Right ventricle myocardium inferior (tissue), 1 donor: ENCODE measurements at places on chromosomes 6 and 20. TPM values are rescaled to one million over a fixed set of nuclear protein-coding genes. Genes with fewer than 3 reads are reported as not detected.
A peak's percentile ranks its signal among the peaks of the same experiment; 100 is the strongest.

- DNase-seq = no peak
These were observed 156.4 kb downstream of the ASCC3 start for GRCh38 chr6:100724696-100725095.

DNA sequence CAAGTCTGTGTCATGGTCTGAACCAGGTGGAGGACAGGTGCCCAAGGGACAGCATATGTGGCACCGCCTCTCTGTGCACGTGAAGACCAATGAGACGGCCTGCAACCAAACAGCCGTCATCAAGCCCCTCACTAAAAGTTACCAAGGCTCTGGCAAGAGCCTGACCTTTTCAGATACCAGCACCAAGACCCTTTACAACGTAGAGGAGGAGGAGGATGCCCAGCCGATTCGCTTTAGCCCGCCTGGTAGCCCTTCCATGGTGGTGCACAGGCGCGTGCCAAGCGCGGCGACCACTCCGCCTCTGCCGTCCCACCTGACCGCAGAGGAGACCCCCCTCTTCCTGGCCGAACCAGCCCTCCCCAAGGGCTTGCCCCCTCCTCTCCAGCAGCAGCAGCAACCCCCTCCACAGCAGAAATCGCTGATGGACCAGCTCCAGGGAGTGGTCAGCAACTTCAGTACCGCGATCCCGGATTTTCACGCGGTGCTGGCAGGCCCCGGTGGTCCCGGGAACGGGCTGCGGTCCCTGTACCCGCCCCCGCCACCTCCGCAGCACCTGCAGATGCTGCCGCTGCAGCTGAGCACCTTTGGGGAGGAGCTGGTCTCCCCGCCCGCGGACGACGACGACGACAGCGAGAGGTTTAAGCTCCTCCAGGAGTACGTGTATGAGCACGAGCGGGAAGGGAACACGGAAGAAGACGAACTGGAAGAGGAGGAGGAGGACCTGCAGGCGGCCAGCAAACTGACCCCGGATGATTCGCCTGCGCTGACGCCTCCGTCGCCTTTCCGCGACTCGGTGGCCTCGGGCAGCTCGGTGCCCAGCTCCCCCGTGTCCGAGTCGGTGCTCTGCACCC, 109.5 kb upstream of the RAB32 start:
- DNase-seq = peak; percentile 53

- DNase-seq = no peak
These were observed 37.4 kb upstream of the SLC9A8 start for GRCh38 chr20:49775229-49775693.

DNA sequence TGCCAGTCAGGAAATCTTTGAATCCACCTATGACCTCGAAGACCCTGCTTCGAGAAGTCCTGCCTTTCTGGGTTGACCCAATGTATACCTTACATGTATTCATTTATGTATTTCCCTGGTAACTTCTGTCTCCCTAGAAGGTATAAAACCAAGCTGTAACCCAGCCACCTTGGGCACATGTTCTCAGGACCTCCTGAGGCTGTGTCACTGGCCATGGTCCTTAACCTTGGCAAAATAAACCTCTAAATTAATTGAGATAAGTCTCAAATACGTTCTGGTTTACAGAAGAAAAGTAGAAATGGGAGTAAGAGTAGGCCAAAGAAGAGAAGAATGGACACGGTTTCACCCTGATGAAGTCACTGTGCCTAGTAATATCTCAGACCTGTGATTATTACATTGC, 30.0 kb upstream of the PPP1R3G start:
- no peak for DNase-seq

DNA sequence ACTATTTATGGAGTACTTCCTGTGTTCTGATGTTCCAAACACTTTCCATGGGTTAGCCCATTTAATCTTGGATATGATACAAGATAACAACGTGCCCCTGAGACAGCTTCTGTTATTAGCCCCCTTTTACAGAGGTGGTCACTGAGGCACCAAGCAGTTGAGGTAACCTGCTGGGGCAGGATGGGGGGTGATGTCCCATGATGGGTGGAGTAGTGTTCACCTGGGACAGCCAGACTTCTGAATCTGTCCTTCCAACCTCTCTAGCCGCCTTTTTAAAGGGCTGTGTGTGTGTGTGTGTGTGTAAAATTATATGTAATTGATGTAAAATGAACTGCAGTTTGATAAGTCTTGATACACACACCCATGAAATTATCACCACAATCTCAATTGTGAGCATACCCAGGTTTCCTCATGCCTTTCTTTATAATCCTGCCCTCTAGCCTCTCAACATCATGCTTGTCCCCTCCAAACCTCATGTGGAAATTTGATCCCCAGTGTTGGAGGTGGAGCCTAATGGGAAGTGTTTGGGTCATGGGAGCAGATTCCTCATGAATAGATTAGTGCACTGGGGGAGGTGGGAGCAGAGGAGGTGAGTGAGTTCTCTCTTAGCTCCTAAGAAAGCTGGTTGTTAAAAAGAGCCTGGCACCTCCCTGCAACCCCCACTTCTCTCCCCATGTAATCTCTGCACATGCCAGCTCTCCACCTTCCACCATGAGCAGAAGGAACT, 39.2 kb downstream of the PLAGL2 start:
- DNase-seq = no peak

GRCh38 chr20:40493549-40493948, 195.5 kb downstream of the MAFB start:
- DNase-seq = no peak

DNA sequence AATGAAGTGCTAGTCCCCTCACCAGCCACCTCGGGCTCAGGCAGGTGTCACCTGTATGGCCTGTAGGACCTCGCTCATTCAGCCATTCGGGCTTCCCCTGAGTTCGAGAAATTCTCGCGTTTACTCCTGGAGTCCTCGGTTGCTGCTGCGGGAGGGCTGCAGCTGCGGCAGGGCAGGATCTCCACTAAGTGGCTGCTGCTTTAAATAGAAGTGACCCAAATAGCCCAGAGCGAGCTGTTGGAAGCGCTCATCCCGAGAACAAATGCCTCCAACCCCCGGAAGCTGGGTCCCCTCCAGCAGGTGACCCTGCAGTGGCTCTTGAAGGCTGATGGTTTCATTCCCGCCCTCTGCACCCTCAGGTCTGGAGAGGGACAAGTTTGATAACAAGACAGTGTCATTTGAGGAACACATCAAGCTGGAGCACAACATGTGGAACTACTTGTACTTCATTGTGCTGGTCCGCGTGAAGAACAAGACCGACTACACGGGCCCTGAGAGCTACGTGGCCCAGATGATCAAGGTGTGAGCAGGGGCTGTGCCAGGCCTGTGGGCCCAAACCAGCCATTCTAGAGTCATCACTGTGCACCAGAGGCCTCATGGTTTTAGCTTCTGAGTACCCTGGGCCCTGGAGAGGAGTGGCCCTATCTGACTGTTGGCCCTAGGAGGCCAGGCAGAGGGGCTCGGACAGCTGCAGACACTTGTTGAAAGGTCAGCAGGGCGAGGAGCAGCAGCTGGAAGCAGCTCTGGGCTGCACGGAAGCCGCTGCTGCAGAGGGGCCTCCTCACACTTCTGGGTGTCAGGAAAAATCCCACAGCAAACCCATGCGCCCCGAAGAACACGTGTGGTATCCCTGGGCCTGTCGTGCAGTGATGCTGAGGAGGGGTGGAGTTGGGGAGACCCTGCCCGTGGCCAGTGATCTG, 18.1 kb downstream of the UQCC2 start:
- DNase-seq = peak; percentile 64

DNA sequence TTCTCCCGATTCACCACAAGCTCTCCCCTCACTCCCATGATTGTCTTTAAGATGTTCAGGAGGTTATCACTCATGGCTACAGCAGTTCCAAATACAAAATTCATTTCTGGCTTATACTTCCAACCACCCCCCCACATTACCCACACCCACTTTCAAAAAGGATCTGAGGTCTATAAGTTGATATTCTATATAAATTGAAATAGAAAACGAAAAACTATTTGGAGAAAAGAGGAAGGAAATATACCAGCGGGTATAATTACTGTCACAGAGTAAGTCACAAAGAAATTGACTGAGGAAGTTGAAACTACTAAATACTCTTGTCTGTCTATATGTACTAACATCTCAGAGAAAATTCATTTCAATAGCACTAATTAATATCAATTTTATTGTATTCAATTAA, 112.7 kb upstream of the TNFAIP3 start:
- DNase-seq = no peak

- no peak for DNase-seq
These were observed 106.2 kb downstream of the SLC24A3 start for GRCh38 chr20:19318610-19319009.

DNA sequence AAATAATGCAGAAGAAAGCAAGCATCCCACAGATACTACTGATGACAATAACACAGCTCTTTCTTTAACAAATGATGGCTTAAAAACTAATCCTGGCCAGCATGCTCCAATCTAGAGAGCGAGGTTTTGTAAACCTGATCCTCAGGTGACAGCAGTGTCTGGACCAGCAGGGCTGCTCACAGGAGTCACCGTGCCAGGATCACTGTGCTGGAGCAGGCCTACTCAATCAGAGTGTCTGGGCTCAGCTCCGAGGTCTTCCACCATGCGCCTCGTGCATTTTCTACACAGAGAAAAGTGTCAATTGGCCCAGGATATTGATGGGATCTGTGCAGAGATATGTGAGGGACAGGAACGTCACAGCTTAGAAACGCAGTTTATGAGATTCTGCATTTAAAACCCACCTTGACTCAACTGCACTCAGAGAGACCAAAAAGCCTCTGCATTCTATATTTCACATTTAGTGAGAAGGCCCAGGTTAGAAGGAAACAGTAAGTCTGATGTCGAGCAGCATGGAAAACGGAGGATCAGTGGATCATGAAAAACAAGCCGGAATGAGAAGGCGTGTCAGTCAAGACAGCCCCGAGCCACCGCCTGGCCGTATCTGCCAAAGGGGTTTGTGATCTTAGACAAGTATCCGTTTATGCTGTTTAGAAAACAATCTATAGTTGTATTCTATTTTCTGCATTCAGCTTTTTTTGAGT, 7.8 kb downstream of the RAMACL start:
- no peak for DNase-seq

DNA sequence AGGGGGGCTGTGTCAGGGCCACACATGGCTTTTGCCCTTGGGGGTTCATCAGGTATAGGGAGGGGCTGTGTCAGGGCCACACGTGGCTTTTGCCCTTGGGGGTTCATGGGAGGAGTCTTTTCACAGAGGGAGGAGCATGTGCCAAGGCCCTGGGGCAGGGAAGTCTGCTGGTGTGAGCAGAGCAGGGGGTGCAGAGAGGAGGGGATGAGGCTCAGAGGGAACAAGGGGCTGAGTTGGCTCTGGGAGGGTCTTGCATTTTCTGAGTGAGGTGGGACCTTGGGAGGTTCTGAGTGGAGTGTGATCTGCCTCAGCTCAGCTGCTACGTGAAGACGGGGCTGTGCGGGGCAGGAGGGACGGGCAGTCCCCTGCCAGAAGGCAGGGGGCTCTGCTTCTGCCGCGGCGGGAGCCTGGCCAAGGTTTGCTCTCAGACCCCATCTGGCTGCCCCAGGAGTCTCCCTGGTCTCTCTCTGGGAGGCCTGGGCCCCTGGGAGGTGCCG, 6.0 kb upstream of the SOX18 start:
- DNase-seq = no peak

DNA sequence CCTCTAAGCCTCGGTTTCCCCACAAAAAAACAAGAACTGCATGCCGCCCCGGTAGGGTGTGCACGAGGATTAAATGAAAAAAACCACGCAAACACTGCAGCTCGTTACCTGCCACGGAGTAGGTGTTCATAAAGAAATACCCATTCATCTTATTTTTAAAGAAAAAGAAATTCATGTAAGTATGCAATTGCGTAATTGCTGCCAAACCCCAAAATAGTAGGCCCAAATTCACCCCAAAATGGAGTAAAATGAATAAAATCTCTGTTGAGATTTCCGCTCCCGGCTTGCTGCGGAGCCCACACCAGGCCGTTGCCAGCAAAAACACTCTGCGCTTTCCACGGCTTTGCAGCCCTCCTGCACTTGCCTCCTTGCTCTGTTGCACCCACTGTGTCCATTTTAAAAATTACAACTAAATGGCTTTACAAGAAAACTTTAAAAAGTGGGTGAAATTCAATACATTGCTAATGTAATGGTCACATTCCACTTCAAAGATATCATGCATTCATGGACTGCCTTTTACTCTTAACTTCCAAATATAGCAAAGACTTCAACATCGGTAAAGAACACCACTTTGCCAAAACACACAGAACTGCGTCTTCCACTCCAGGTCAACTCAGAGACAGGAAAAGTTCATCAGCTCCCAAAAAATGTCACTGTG, 125.0 kb downstream of the ZMYND8 start:
- no peak for DNase-seq

DNA sequence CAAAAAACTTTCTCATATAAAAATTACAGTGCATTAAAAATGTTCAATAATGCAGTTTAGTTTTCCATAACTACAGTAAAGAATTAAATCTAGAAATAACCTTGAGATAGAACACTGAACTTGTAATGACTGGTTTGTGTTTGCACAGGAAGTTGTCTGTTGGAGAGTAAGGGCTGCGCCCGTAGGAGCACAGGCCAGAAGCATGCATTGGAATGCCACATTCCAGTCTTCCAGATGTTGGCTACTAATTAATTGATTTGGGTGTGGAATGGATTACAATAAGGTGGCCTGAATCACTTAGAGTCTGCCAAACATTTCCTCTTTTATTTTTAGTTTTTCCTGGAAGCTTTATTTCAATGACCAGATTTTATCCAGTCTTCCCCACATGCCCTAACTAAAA, 582.6 kb upstream of the MMS22L start:
- DNase-seq = no peak

- no peak for DNase-seq
These were observed 476.1 kb downstream of the TFAP2A start for GRCh38 chr6:9938801-9939200.

Gene OARD1
- 20.5 TPM for total RNA-seq

Gene GTSF1L
- not detected for total RNA-seq

Gene PBOV1
- total RNA-seq = not detected

Gene DSP
- 305 TPM for total RNA-seq

Gene OR5V1
- total RNA-seq = not detected

Gene CD24
- 0.35 TPM for total RNA-seq

Gene TRIM10
- total RNA-seq = not detected

Gene DLL1
- total RNA-seq = 21.5 TPM

Gene GPRC6A
- not detected for total RNA-seq
